ENCODE measurements at places on chromosomes 7 and 10. TPM values are rescaled to one million over a fixed set of nuclear protein-coding genes. Genes with fewer than 3 reads are reported as not detected.
A peak's percentile ranks its signal among the peaks of the same experiment; 100 is the strongest.

DNA sequence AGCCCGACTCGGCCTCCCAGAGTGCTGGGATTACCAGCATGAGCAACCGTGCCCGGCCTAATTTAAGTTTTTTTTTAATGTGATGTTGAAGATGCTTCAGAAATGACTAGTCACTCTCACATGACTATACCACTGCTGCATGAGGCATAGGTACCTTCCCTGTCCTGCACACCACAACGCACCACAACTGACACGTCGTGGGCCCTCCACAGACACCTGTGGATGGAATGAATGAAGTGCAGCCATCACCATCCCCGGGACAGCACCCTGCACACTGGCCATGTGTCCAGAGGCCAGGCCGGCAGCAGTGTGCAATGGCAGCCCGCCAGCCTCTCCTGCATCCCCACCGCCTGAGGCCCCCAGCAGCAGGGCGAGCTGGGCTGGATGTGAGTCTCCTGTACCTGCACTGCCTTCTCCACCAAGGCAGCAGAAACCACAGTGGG, 55.1 kb downstream of the VOPP1 start:
- peak; percentile 58 for DNase-seq

- DNase-seq: no peak
These were observed 90.1 kb downstream of the SNX10 start for GRCh38 chr7:26381476-26382353.

DNA sequence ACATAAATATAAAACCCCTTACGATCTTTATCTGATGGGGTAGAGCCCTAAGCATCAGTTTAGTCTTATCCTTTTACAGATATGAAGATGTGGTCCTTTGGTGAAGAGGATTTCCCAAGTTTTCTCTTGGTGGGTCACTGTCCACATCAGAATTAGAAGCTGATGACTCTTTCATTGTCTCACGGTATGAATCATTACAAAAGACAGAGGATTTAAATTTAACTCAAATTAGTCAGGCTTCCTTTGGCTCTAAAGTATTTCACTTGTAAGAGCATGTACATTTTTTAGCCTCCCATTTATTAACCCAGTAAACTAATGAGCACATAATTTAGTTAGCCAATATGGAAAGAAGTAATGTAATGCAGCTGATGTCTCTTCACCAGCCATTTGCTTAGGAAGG, 49.9 kb upstream of the TMEM26 start:
- DNase-seq: no peak

- no peak for DNase-seq
These were observed 77.4 kb upstream of the SEM1 start for GRCh38 chr7:96786998-96787395.

GRCh38 chr7:37032258-37032601, 307.9 kb upstream of the AOAH start:
- no peak for DNase-seq

- DNase-seq: no peak
These were observed 22.7 kb downstream of the KIAA1549 start for GRCh38 chr7:138958391-138958956.

PRF1 gene
- 4.6 TPM for total RNA-seq

ECHS1 gene
- 47.3 TPM for total RNA-seq

Measured in posterior vena cava (tissue), 2 donors.